Activated CD4-positive, alpha-beta T cell treated with anti-CD3 and anti-CD28 coated beads for 36 hours (primary cell): ENCODE measurements at places on chromosomes 3 and 15. TPM values are rescaled to one million over a fixed set of nuclear protein-coding genes. Genes with fewer than 3 reads are reported as not detected.

CHRNA3 gene
- total RNA-seq: not detected

ARL14 gene
- total RNA-seq: not detected

MAGEL2 gene
- not detected for total RNA-seq

ST3GAL6 gene
- total RNA-seq: not detected

FGD5 gene
- total RNA-seq: not detected

ATP10A gene
- 22.4 TPM for total RNA-seq

NR2E3 gene
- not detected for total RNA-seq

IL16 gene
- total RNA-seq: 117 TPM

TMEM45A gene
- total RNA-seq: 2.2 TPM

FBN1 gene
- 0.59 TPM for total RNA-seq

ACOX2 gene
- not detected for total RNA-seq

ZDHHC19 gene
- not detected for total RNA-seq

CPNE4 gene
- total RNA-seq: not detected

DLL4 gene
- 0.18 TPM for total RNA-seq

ATP8B4 gene
- total RNA-seq: 5.0 TPM

BCL6 gene
- 42.9 TPM for total RNA-seq

SERPINI1 gene
- 1.2 TPM for total RNA-seq

NR1I2 gene
- 0.27 TPM for total RNA-seq

SLC28A1 gene
- not detected for total RNA-seq

TJP1 gene
- 0.09 TPM for total RNA-seq

CAPN3 gene
- 2.7 TPM for total RNA-seq

RASGRF1 gene
- not detected for total RNA-seq

RBMS3 gene
- total RNA-seq: 2.0 TPM

TIMMDC1 gene
- total RNA-seq: 96.0 TPM

PRR20G gene
- total RNA-seq: not detected

THRB gene
- total RNA-seq: not detected

NANOGP8 gene
- not detected for total RNA-seq

DUOX2 gene
- total RNA-seq: 0.02 TPM

GPR15 gene
- 1.3 TPM for total RNA-seq

PLA2G4E gene
- not detected for total RNA-seq

SHC4 gene
- 1.4 TPM for total RNA-seq

GOLGA8M gene
- total RNA-seq: 0.75 TPM

EHHADH gene
- 3.3 TPM for total RNA-seq

TUSC7 gene
- total RNA-seq: not detected

ZCWPW2 gene
- total RNA-seq: 0.39 TPM

STRA6 gene
- total RNA-seq: not detected

FSIP1 gene
- total RNA-seq: 0.25 TPM

TEX55 gene
- total RNA-seq: not detected

SOX14 gene
- total RNA-seq: not detected

SMCO1 gene
- total RNA-seq: not detected

SPATA12 gene
- not detected for total RNA-seq

NTRK3 gene
- 0.88 TPM for total RNA-seq

WDR93 gene
- not detected for total RNA-seq

KBTBD8 gene
- total RNA-seq: 9.2 TPM

PROK2 gene
- 0.32 TPM for total RNA-seq

TBC1D23 gene
- 17.6 TPM for total RNA-seq

UPK1B gene
- 0.25 TPM for total RNA-seq

SNX4 gene
- 36.2 TPM for total RNA-seq

HYAL3 gene
- total RNA-seq: 4.5 TPM

GOLGA8J gene
- not detected for total RNA-seq

ITIH1 gene
- total RNA-seq: not detected

PRSS50 gene
- not detected for total RNA-seq

DAZL gene
- not detected for total RNA-seq

CHP1 gene
- 32.7 TPM for total RNA-seq
